Nephron progenitor cell (in vitro differentiated cells): ENCODE measurements at places on chromosomes 1 and 21.

GRCh38 chr1:200965111-200965805, 58.3 kb downstream of the KIF21B start:
- no peak for DNase-seq

DNA sequence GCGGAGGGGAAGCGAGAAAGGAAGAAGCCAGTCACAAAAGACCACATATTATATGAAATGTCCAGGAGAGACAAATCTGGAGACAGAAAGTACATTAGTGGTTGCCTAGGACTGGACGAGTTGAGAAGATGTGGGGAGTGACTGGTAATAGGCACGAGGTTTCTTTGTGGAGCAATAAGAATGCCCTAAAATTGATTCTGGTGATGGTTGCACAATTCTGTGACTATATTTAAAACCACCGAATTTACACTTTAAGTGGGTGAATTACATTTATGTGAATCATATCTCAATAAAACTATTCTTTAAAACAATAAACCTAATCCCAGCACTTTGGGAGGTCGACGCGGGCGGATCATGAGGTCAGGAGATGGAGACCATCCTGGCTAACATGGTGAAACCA, 63.1 kb downstream of the ZNF281 start:
- DNase-seq = no peak

- no peak for DNase-seq
Measured at GRCh38 chr1:162197615-162198421, 128.3 kb downstream of the NOS1AP start.

DNA sequence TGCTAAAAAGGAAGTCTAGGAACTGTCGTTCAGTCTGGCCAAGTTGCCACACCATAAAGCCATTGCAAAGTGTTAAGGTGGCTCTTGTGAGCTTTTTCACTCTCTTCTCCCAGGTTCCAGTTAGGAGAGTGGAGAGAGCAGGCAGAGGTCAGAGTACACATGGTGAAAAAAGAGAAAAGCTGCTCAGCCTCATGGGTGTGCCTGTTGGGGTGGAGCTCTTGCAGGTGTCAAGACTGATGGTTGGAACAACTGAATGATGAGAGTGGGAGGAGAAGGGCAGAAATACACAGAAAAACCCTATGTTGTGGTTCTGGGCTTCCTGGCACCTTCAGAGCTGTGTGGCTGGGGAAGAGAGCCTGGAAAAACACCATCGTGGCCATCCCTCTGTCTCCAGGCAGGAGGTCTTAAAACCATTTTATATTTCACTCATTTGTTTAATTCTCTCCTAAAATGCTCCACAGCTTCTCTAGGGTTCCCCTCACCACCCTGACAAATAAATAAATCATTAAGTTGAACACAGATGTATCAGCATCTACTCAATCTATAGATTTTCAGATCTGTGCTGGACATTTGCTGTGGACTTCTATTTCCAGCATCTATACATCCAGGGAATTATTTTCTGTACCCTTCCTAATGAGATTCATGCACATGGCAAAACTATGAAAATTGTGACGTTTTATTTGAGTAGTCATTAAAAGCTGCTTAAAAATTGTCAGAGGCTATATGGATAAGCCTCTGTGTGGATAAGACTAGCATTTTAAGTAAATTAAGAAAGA, 17.5 kb downstream of the UBASH3A start:
- DNase-seq = no peak

DNA sequence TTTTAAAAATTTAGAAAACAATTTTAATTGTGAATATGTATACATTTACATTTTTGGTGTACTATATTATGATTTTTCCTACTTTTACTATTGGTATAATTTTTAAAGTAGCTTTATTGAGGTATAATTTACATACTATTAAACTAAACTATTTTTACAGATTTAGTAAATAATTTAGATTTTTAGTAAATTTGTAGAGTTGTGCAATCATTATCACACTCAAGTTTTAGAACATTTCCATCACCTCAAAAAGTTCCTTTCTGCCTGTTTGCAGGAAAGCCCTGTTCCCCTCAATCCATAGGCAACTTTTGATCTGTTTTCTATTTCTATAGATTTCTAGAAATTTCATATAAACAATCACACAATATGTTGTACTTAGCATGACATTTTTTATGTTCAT, 8.2 kb downstream of the PHTF1 start:
- DNase-seq = no peak

GRCh38 chr1:39214714-39214997, 10.2 kb downstream of the MACF1 start:
- no peak for DNase-seq

- DNase-seq = no peak
Measured at GRCh38 chr21:35768187-35768586, 292.1 kb downstream of the SETD4 start.

DNA sequence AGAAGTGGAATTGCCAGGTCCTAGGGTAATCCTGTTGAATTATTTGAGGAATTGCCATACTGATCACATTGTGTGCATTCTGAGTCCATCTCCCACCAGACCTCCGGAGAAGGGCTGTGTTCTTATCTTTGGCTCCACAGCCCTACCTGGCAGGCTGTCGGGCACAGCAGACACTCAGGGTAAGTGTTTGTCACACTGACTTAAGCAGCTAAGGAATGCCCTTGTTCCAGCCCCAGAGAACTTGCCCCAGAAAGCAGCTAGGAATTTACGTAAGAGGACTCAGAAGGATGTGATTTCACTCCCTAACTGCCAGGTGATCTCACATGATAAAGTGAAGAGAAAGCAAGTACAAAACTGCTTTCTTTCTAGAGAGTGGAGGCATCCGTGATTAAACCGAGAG, 21.0 kb downstream of the VASH2 start:
- no peak for DNase-seq

GRCh38 chr1:160767395-160768294, 28.3 kb upstream of the LY9 start:
- no peak for DNase-seq

GRCh38 chr1:228404107-228404720, 2.4 kb downstream of the TRIM11 start:
- DNase-seq = no peak

- no peak for DNase-seq
Measured at GRCh38 chr1:247746391-247746935, 1.5 kb downstream of the OR14A2 start.

GRCh38 chr1:221118176-221118937, 239.1 kb downstream of the HLX start:
- no peak for DNase-seq

GRCh38 chr1:27360159-27361043, 6.4 kb downstream of the MAP3K6 start:
- DNase-seq = peak; percentile 59

- no peak for DNase-seq
Measured at GRCh38 chr21:46215436-46216131, 13.0 kb downstream of the LSS start.

- DNase-seq = no peak
Measured at GRCh38 chr1:99539131-99539530, 106.8 kb upstream of the PALMD start.

DNA sequence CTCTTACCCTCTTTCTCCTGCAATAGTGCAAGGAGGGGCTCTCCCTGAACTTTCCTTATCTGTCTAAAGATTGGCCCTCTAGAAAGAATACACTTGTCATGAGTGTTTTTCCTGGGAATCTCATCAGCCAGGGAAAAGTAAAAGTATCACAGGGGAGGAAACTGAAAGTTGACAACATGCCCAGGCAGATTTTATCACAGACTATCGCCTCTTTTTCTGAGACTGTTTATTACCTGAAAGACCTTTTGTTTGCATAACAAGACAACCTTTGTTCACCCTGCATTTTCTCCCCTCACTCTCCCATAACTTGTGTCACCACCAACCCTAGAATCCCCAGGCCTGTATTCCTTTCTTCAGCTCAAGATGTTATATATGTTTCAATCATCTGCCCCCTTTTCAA, 794.7 kb upstream of the ADAMTS5 start:
- DNase-seq = no peak

DNA sequence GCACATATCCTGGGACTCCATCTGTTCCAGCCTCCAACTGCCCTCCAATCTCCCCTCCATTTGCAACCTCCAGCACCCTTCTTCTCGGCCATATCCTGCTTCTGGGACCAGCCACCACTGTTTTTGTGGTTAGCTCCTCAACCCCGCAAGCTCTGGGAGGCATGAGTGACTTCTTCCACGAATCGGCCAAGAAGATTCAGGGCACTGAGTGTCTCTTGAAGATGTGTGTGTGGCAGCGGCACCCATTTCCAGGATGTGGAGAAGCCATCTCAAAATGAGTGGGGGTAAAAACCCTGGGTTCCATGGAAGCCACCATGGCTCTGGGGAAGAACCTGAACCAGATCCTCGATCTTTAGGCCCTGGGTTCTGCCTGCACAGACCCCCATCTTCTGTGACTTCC, 194.6 kb downstream of the SLC45A1 start:
- DNase-seq = no peak

- DNase-seq = no peak
Measured at GRCh38 chr21:33974513-33975468, 59.2 kb upstream of the ATP5PO start.

GRCh38 chr1:160149716-160150115, 1.7 kb upstream of the ATP1A4 start:
- DNase-seq = no peak

- DNase-seq = peak; percentile 58
Measured at GRCh38 chr1:62175568-62176179, 19.0 kb upstream of the L1TD1 start.

DNA sequence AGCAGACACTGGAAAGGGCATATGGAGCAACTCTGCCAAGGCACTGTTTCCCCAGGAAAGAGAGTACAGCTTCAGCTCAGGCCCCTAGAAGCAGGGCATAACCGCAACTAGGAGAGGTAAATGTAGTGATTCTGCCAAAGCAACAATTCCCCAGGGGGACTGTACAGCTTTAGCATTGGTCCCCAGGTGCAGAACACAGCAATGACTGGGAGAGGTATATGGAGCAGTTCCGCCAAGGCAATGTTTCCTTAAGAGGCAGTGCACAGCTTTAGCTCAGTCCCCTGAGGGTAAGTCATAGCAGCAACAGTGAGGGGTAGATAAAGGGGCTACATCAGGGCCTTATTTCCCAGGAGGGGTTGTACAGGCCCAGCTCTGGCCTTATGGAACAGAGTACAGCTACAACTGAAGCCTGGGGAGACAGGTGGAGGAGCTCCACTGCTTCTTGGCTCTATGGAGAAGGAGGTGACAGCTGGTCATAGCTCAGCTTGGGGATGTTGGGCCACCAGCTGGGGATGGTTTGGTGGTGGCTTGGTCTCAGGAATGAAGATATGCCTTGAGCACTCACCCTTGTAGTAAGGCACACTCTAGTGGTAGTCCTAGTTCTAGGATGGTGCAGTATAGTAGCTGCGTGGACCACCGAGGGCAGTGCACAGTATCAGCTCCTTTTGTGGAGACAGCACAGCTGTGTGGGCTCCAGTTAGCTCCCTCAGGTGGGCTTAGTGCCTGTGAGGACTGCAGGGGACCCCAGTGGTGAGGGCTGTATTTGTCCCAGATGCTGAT, 582.7 kb downstream of the PTPRC start:
- DNase-seq = no peak

- DNase-seq = no peak
Measured at GRCh38 chr1:214683621-214684020, 80.6 kb downstream of the CENPF start.

- DNase-seq = no peak
Measured at GRCh38 chr1:20138346-20138745, 777 bp upstream of the PLA2G2F start.

DNA sequence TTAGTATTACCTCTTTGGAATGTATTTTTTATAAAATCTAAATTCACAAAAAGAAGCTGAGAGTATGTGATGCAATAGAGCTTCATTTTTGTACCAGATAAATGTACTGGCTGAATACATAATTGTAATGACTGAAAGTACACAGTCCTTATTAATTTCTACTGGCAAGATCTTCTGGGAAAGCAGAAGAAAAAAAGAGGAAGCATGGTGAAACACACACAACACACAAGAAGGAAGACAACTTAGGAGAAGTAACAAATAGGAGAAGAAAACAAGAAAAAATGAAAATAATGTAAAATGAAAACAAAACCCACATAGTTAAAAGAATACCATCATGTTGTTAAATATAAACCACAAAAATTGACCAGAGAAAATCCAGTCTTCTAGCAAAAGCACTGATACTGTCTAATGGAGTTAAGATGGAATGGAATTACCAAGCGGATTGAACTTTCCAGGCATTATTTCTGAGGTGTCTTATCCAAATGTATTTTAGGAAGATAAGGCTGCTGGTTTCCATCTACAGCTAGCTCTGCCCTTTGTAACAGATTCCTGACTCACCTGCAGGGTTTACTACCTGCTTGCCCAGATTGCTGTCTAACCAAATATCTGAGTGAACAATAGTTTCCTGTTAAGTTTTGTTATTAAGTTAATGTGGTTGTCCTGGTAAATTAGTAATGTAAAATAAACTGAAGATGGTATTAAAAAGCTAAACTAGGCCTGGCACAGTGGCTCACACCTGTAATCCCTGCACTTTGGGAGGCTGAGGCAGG, 4.5 kb upstream of the COP1 start:
- no peak for DNase-seq

- no peak for DNase-seq
Measured at GRCh38 chr1:2526824-2527555, 594 bp upstream of the PANK4 start.

GRCh38 chr1:88773540-88774150, 89.6 kb downstream of the PKN2 start:
- DNase-seq = no peak

DNA sequence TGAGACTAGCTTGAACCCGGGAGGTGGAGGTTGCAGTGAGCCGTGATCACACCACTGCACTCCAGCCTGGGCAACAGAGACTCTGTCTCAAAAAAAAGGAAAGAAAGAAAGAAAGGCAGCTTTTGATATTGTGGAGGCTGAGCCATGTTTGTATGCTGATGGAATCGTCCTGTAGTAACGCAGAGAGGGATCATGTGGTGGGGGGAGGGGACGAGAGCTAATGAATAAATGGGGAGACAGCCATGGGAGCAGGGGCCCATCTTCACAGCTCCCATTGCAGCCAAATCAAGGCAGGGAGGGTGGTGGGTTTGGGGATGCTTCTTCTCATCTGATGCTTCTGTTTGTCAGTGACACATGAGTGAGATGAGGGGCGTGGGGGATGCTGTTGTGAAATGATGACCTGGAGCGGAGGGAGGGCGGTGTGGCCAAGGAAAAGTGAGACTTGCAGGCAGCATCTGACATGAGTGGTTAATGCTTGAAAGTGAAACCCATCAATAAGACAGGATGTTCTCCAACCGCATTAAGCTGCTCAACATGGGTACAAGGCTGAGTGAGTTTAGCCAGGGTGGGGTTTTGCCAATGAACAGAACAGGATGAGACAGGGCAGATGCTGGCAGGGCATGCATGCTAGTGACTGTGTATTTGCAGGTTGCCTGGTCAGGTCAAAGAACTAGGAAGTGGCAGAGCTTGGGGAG, 16.7 kb downstream of the SPATA21 start:
- DNase-seq = no peak

- no peak for DNase-seq
Measured at GRCh38 chr1:87393445-87394085, 64.9 kb downstream of the LMO4 start.

- DNase-seq = no peak
Measured at GRCh38 chr1:232009741-232010140, 383.2 kb downstream of the DISC1 start.

- DNase-seq = no peak
Measured at GRCh38 chr1:180112984-180113647, 41.6 kb upstream of the QSOX1 start.

GRCh38 chr1:157691285-157691920, 9.2 kb downstream of the FCRL3 start:
- peak; percentile 11 for DNase-seq

- no peak for DNase-seq
Measured at GRCh38 chr1:115166531-115167091, 77.3 kb upstream of the TSPAN2 start.

- no peak for DNase-seq
Measured at GRCh38 chr21:34974162-34974981, 74.7 kb downstream of the RUNX1 start.
